ENCODE measurements at places on chromosomes 12 and 14.

- DNase-seq = no peak
These were observed 1.8 kb upstream of the TMEM19 start for GRCh38 chr12:71684081-71684480.

GRCh38 chr14:50901361-50901760, 29.5 kb downstream of the ABHD12B start:
- DNase-seq = no peak

DNA sequence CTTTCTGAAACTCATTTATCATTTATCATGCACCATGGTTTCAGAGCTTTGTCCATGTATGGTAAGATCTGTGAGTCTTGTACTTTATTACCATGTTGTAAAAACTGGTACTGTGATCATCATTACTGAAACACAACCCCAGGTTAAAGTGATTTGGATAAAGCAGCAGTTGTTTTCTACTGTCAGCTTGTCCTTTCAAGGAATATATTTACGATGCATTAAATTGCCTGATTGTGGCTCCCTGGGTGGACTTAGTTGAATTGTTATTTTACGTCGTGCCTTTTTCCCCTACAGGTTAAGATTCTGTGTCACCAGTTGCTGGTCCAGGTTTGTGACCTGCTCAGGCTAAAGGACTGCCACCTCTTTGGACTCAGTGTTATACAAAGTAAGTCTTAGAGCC, 46.1 kb downstream of the FRMD6 start:
- no peak for DNase-seq

DNA sequence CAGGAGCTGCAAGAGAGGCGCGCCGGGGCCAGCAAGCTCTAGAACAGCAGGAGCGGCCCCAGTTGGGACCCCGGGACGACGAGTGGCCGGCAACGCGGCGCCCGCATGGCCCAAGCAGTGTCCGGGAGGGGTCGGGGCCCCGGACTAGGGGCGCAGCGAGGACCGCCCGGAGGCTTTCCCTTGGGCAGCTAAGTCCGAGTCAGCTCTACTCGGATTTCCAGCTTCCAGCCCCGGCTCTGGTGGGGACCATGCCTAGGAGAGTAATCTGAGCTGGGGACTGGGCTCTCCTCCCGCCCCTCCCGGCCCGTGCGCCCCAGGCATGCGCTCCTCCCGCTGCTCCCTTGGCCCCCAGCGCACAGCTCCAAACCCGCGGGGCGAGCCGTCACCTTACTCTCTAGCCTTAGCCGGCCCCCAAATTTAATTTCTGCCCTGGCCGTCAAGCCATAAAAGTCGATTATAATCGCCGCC, 41.6 kb upstream of the CAPRIN2 start:
- DNase-seq = no peak

DNA sequence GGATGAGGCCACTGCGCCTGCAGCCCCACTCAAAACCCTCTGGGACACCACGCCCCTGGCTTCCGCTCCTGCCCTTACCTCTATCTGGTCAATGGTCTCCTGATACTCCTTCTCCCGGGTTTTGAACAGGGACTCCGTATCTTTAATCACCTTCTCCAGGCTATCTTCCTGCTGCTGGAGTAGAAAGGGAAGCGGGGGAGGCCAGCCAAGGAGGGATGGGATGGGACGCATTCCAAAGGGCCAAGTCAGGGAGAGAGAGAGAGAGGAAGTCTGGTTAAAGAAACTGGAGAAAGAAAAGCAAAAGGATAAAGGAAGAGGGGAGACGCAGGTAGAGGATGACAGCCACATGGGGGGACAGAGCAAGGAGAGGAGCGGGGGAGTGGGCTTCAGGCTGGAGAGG, 7.9 kb downstream of the IFFO1 start:
- DNase-seq = no peak

DNA sequence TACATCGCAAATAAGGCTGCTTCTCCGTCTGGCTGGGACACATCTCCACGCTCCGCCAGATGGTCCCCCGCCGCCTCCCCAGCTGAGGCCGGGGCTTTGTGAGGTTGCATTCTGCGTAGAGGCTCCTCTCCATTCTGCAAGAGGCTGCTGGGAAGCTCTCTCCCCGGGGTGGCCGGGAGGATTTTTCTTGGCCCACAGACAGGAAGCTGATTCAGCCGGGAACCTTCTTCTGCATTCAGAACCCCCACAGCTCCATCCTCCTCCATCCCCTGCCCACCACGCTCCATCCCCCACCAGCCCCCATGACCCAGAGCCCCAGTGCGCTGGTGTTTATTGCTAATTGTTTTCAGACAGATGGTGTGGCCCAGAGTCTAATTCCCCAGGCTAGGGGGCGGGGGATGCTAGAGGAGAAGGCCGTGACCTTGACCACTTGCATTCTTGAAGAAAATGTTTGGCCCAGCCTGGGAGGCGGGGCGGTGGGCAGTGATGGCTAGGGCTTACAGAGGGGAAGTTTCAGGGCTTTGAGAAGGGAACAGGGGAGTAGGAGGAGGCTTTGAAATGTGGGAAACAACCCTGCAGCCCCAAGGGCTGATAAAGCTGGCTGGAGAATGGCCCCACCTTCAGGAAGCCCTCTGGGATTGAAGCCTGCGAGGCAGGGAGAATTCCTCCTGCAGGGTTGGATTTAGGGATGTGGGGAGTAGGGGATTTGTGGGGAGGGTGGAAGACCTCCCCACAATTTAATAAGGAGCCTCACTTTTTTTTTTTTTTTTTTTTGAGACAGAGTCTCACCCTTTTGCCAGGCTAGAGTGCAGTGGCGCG, 88.5 kb upstream of the NCOR2 start:
- DNase-seq = peak; percentile 90

DNA sequence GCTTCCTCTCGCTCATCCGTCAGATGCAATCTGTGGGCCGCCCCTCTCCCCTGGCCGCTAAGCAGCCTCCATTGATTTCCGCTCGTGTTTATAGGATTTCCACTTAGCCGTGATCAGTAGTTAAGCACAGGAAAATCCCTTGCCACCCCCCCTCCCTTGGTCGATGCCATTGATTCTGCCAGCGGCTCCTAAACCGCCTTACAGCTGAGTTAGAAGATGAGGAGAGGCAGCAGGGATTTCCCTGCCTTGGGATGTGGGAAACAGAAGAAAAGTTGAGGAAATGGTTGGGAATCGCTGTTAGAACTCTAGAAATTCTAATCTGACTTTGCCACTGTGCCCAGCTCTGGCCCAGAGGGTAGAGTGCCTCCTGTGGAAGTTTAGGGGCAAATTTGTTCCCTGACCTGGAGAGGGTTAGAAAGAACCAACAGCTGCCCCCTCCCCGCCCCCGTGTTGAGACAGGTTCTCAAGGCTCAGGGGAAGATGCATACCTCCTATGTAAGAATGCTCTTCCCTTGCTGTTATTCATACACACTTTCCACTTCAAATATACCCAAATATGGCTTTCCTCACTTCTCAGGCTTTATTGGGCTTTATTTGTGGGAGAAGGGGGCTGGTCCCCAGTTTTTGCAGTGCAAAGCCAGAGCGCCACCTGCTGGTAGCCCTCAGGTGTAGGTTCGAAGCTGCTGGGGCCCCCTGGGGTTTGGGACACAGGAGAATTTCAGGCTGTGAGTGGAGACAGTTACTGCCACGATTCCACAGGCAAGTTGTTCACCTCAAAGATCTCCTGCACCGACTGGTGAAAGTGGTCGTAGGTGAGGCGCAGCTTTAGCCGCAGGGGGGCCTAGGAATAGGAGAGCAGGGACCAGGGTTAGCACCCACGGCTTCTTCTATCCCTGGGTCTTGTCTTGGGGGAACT, 3.2 kb downstream of the THTPA start:
- DNase-seq = no peak

- peak; percentile 7 for DNase-seq
These were observed 417.3 kb downstream of the SNAPC1 start for GRCh38 chr14:62179367-62180018.

DNA sequence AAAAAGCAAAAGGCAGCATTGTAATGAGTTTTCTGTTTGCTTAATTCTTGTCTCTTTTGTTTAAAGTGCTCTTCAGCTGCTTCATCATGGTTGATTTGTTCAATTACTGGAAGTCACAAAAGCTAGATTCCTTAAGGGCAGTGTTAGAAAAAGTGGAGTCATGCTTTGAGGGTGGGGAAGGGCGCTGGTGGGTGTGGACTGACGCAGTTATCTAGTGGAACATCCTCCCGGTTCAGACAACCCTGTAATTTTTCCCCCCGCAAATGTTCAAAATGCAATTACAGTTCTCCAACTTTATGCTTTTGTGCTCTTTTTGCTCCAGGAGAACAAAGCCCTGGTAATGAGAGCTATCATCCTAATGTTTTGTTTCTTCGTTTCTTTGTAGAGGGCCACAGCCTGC, 2.1 kb downstream of the AKAP6 start:
- no peak for DNase-seq

GRCh38 chr12:80848858-80849257, 88.9 kb downstream of the LIN7A start:
- DNase-seq = no peak

DNA sequence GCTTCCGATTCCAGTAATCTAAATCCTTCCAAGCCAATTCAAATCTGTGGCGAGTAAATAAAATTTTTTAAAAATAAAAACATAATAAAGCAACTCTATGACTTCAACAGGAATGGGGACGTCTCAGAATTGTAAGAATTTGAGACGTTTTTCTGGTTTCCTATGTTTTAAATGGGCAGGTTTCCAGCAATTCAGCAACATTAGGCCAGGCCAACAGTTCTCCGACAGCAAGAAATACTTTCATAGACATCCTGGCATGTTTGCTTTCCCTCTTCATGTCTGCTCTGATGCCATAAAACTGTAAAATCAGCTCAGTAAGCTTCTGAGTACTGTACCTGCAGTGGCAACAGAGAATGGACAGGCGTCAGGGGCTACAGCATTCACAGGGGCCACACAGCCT, 35.8 kb upstream of the DICER1 start:
- no peak for DNase-seq

- DNase-seq = no peak
These were observed 16.2 kb downstream of the MMP14 start for GRCh38 chr14:22852599-22852939.

DNA sequence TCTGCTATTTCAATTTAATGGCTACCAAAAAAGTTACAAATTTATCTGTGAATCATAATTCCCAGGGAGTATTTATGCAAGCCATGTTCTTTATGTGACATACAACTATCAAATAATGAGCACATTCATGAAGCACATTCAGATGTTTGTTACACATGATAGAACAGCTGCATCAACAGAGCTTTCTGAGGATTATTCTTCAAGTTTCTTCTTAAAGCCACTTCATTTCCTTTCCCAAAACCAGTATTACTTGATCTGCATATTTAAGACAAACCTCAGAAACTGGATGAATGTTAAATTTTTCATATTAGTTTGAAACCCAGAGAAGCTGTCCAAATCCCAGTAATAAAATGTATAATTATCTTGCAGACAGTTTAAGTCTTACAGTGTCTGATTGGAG, 73.6 kb upstream of the SOX5 start:
- no peak for DNase-seq

GRCh38 chr12:32475724-32476123, 76.4 kb downstream of the FGD4 start:
- no peak for DNase-seq

- no peak for DNase-seq
These were observed 3.2 kb downstream of the SIX4 start for GRCh38 chr14:60720962-60721325.

DNA sequence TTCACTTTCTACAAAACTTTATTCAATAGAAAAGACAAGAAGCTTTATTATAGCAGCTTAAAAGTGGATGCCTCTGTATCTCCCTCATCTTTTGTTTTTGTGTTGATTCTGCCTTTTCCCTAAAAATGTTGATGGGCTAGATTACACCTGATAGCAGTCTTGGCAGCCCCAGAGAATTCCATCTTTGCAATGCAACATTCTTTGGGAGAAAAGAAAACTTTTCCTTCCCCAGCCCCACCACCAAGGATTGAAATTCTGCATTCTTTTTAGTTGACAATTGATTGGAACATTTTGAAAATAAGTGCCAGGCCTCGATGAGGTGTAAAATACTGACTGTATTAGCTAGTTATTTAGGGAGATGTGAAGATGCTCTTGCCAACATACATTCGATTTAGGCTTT, 306.8 kb upstream of the G2E3 start:
- no peak for DNase-seq

GRCh38 chr12:73892201-73892600, 645.4 kb upstream of the ATXN7L3B start:
- no peak for DNase-seq

- DNase-seq = peak; percentile 20
These were observed 21.2 kb upstream of the ELK3 start for GRCh38 chr12:96172981-96173380.

- DNase-seq = no peak
These were observed 8.0 kb upstream of the DYNC1H1 start for GRCh38 chr14:101956179-101956885.

DNA sequence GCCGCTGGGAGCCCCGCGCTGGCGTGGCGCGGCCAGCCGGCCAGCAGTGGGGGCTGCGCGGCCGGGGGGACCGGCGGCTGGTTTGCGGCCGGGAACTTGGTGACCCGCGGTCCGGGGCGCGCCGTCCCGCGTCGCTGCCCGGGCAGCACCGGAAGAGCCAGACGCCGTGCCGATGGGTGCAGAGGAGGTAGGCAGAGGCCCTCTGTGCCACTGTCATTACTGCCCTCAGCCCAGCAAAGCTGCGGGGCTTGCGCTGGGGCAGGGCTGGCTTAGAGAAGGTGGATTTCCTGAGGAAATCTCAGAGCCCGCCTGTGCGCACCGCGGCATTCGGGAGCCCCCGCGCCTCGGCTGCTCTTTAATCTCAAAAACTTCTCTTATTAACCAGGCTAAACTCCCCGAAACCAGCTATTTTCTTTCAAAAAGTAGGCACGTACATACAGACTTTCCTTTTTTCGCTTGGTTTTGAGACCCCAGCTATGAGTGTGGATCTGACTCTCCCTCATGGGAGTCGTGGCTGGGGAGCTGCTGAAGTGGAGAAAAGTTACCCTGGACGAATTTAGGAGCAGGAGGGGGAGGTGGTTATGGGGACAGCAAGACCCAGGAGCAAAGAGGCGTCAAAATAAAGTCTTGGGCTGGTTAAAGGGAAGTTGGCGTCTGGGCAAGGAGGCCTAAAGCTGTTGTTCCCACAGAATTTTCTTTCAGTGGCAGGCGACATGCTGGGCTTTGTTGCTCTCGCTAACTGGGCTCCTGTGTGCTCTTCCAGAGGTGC, 802 bp downstream of the SUSD6 start:
- DNase-seq = no peak

GRCh38 chr14:65373016-65373670, 39.4 kb upstream of the FUT8 start:
- DNase-seq = no peak

DNA sequence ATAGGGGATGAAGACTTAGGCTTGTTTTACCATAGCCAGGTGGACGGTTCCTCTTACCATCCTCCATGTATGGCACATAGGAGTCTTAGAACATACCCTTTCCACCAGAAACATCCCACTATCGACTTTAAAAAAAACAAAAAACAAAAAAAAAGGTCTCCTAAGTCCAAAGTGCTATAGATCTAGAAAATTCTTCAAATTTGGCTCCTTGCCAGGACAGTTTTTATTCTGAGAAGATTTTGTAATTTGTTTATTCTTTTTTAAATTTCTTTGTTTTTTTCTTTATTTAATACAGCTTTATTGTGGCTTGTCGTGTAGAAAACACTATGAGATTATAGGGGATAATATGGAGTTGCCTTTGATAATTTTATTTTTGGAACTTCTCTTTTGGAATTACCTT, 197.7 kb downstream of the NUBPL start:
- DNase-seq = no peak
